Activated T-cell treated with anti-CD3 and anti-CD28 coated beads for 48 hours (primary cell): ENCODE measurements at places on chromosomes 7 and 10.
A peak's percentile ranks its signal among the peaks of the same experiment; 100 is the strongest.

GRCh38 chr10:119693262-119693957 is 32.4 kb upstream of the INPP5F start:
- no peak for DNase-seq

GRCh38 chr7:127741764-127742375 is 89.9 kb downstream of the SND1 start:
- no peak for DNase-seq

- DNase-seq = peak; percentile 55
Measured at GRCh38 chr10:60573336-60573735, 183.7 kb upstream of the ANK3 start.

GRCh38 chr7:24963218-24963617 is 16.8 kb downstream of the OSBPL3 start:
- peak; percentile 41 for DNase-seq

- DNase-seq = no peak
Measured at GRCh38 chr10:120806081-120806480, 45.1 kb upstream of the WDR11 start.

DNA sequence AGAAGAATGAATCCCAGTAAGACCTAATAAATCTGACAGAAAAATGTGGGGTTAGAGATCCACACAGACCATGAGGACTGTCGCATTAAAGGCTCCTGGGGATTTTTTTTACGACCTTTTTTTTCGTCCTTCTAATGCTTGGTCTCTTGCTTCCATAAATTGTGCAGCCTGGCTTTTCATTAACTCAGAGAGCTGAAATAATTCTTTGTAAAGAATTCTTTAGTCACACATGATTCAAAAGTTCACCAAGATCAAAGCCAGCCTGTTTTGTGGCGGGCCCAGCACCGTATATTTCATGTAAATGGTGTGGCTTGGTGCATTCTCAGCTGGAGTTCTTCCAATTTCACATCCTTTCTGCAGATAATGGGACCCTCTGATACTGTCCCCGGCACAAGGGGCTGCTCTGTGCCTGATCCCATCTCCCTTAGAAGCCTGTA is 206.6 kb upstream of the BMPER start:
- DNase-seq = no peak

DNA sequence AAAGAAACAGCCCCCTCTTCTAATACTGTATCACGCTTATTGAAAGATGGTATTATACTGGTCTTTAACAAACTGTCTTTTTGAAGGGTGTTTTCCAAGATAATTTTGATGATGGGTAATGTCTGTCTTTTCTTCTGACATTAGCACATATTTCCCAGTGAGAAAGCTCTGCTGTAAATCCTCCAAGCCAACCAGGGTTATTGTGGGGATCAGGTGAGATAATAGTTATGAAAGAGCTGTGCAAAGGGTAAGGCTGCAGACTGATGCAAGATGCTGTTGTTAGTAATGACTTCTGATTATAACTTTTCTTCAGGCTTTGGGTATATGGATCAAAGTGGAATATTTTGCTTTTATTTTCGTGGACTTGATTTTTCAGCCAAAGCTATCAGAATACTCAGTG is 581.7 kb downstream of the REEP3 start:
- DNase-seq = no peak

GRCh38 chr10:43237631-43238446 is 29.0 kb downstream of the RASGEF1A start:
- DNase-seq = no peak

- no peak for DNase-seq
Measured at GRCh38 chr10:12077580-12078180, 8.9 kb downstream of the DHTKD1 start.

GRCh38 chr7:13986208-13986607 is 3.3 kb downstream of the ETV1 start:
- no peak for DNase-seq

DNA sequence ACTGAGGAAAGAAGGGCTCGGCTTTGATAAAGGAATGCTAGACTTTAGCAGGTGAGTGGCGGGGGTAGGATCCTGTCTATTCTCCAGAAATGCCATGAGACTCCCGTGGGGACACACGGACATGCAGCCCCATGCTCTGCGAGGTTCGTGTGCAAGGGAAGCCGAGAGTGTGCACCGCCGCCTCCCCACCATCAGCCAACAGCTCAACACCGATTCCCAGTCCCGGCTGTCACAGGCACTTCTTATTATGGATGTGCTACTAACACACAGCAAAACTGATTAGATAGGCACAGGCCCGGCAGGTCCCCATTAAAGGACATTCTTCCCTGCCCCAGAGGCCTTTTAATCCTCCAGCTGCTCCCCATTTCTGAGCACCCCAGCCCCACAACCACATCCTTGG is 154.4 kb downstream of the PRKAG2 start:
- DNase-seq = no peak

DNA sequence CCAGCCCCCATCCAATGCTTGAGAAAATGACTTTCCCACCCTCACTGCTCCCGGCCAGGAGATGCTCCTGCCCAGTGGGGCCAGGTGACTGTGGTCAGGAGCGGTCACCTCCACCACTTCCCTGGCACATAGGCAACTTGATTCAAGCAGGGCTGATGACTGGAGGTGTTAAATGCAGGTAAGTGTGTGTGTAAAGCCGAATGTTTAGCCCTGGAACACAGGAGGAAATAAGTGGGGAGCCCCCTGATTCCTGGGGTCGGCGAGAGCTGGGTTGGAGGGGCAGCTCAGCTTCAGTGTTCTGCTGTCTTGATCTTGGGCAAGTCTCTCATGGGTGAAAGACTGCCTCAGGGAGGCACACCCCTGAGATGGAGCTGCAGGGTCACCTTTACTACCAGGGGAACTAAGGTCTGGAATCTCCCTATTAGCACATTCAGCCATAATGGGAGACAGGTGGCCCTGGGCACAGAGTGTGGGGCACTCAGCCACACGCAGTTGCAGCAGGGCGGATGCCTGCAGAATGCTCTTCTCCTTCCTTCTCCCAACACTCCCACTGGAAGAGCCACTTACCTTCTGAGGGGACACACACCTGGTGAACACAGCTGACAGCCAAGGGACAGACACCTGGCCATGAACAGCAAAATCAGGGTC is 124.1 kb downstream of the PTPN20 start:
- DNase-seq = no peak

GRCh38 chr10:101708870-101709269 is 13.9 kb upstream of the FBXW4 start:
- no peak for DNase-seq

DNA sequence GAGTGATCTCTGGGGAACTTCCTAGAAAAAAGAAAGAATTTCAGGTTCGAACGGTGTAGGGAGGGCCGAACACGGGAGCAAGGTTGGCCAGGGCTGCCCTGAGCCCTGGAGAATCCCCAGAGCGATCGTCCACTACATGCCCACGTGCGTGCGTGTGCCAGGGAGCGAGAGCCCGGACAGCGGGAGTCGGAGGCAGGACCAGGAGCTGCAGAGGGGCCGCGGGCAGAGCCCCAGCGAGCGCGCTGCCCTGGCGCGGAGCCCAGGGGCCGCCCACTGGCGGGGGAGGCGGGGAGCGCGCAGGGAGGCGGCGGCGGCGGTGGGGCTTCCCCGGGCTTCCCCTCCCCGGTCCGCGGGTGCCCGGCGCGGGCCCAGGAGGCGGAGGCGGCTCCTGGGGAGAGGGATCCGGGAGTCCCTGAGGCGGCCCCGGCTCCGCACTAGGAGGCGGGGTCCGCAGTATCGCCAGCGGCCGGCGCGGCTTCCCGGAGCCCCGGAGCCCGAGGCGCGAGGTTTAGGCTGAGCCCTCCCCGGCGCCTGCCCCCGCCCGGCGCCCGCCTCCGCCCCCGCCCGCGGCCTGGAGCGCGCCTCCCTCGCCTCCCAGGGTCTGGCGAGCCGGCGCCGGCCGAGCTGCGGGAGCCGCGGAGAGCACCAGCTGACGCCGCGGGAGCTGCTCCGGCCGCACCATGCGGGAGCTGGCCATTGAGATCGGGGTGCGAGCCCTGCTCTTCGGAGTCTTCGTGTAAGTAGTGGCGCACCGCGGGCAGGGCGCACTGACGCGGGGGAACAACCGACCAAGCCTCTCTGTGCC is at the start of gene PLPP4:
Gene PLPP4 (plus strand): TSS at position 602 of the 805 bp plus-strand sequence. CDS start 79 bp downstream, at position 681.
- no peak for DNase-seq

GRCh38 chr10:51918440-51918839 is 219.0 kb upstream of the CSTF2T start:
- DNase-seq = no peak

DNA sequence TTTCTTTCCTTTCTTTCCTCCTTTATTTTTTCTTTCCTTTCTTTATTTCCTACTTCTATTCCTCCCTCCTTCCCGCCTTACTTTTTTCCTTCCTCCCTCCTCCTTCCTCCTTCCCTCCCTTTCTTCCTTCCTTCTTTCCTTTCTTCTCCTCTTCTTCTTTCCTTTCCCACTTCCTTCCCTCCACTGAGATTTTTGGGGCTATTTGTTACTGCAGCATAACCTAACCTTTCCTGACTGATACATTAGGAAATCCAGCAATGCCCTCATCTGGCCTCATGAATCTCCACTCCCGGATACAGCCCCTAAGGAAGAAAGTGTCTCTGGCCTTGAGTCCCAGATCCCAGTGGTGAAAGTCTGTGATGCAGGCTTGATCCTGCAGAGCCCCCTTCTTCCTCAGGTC is 38.6 kb upstream of the BAIAP2L1 start:
- DNase-seq = no peak

DNA sequence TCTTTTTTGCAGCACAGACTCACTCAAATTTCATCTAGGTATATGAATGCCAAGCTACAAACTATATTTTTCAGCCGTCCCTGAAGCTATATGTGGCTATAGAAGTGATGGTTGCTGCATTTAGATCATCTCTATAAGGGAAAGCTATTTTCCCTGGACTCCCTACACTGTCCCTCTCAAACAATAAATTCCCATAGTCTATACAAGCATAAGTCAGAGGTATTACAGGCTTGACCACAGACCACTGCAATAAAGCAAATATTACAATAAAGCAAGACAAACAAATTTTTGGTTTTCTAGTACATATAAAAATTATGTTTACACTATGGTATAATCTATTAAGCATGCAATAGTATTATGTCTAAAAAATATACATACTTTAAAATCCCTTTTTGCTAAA is 1015.5 kb upstream of the LRRN3 start:
- no peak for DNase-seq

DNA sequence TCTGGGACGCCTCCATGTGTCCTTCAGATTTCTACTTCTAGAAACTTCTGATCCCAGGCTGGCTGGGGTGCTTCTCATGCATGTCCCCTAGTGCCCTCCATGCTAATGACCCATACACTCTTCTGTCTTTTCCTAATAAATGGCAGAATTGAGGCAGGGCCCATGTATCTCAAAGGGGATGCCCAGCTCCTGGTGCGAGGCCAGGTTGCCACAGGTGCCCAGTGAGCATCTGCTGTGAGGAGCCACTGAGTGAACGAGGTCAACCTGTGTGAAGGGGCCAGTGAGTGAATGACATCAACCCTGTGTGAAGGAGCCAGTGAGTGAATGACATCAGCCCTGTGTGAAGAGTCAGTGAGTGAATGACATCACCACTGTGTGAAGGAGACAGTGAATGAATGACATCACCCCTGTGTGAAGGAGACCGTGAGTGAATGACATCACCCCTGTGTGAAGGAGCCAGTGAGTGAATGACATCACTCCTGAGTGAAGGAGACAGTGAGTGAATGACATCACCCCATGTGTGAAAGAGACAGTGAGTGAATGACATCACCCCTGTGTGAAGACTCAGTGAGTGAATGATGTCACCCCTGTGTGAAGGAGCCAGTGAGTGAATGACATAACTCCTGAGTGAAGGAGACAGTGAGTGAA is 478.9 kb downstream of the PTPRN2 start:
- no peak for DNase-seq

GRCh38 chr7:156160811-156161210 is 348.5 kb upstream of the SHH start:
- no peak for DNase-seq

GRCh38 chr7:138338361-138338760 is 121.7 kb upstream of the TRIM24 start:
- no peak for DNase-seq

DNA sequence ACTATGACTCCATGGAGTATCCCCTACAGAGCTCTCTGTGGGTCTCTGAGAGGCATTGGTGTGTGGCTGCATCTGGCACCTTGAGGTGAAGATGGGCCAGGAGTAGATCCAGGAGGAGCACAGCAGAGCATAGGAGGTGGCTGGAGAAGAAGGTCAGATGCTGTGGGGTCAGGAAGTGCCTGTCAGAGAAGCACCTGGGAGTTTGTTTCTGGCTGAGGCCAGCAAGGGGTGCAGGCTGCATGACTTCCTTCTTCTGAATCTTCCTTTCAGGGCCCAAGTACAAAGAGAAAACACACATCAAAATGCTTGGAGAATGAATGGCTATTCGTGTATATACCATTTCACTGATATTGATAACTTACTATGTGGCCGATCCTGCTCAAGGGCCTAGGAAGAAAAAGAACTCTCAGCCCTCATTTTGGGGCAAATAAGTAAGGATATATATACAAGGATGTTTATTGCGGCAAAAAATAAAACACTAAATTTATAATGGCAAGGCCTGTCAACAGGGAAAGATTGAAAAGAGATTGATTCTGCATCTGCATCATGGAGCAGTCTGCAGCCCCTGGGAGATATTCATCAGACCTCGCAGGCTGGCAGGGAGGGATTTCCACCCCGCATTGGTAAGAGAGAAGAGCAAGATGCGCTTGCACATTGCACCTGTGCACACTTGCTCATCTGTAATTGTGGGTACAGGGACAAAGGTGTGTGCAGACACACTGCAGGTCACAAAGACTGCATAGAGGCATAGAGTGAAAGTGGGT is 39.2 kb downstream of the PTPRE start:
- no peak for DNase-seq

GRCh38 chr10:75110006-75110632 is 1.3 kb upstream of the SAMD8 start:
- DNase-seq = no peak

GRCh38 chr7:2859952-2860351 is 15.8 kb upstream of the GNA12 start:
- DNase-seq = no peak

- DNase-seq = no peak
Measured at GRCh38 chr7:87512906-87513305, 37.4 kb upstream of the ABCB4 start.

GRCh38 chr7:7761974-7762779 is 43.8 kb upstream of the RPA3 start:
- DNase-seq = no peak

GRCh38 chr7:95264363-95264891 is 59.9 kb downstream of the PON1 start:
- DNase-seq = no peak

DNA sequence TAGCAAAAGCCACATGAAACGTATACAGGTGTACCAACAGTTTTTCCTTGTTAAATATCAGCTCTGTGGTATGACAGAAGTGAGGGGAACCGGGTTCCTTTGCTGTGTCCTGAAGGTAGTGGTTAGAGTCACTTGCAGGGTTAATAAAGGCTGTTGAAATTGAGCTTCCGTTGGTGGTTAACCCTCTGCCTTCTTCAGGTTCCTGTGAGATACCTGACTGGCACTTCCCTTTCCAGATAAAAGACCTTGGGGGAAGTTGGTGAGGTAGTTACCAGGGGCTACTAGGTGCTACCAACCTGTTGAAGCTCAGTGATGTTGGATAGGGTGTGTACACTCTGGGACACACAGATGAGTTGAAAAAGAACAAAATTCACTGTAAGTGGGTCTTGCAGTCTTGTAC is 384.1 kb downstream of the GATA3 start:
- DNase-seq = no peak
